ENCODE measurements at places on chromosomes 2 and 18.

DNA sequence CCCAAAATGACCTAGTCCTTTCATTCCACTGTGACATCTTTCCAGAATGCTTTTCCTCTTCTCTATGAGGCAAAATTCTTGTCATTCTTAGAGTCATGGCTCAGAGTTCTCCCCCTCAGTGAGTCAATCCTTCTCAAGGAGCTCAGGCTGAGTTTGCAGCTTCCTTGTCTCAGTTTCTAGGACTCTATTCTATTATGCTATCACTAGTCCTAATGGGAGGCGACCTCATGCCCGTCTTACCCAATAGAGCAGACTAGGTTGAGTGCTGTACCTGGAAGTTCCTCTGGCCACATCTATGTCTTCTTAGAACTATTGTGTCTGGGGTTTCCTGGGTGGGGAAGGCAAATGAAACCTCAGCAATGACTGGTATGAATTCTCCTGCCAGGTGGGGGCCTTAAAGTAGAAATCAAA is 51.5 kb downstream of the HAUS1 start:
- DNase-seq = no peak

GRCh38 chr2:135942936-135943688 is 42.3 kb downstream of the DARS1 start:
- no peak for DNase-seq

GRCh38 chr18:50607378-50607926 is 47.6 kb downstream of the MAPK4 start:
- no peak for DNase-seq

GRCh38 chr2:27245626-27246025 is 17.2 kb downstream of the SLC30A3 start:
- no peak for DNase-seq

- no peak for DNase-seq
Observed at GRCh38 chr2:53182601-53183000, 585.0 kb upstream of the CHAC2 start.

DNA sequence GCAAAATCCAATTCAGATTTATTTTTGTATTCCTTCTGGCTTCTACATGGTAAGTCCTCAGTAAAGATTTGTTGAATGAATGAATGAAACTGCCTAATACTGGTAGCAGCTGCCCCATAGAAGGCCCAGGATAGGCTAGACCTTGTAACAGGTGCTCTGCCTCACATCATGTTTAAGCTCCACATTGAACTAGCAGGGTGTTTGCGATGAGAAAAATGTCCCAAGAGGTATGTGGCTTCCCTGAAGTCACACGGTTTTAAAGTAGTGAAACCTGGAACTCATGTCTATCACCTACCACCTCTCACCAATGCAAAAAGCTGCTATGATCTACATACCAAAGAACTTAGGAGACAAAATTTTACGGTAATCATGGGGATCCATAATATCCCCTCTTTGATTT is 765 bp upstream of the LHCGR start:
- no peak for DNase-seq

GRCh38 chr2:163610817-163611556 is 124.8 kb downstream of the FIGN start:
- no peak for DNase-seq

- no peak for DNase-seq
Observed at GRCh38 chr2:206000776-206001175, 85.2 kb downstream of the INO80D start.

GRCh38 chr18:42330296-42330695 is 375.3 kb downstream of the PIK3C3 start:
- no peak for DNase-seq

- no peak for DNase-seq
Observed at GRCh38 chr2:178796079-178796677, 11.0 kb downstream of the TTN start.

GRCh38 chr2:56001947-56002346 is 78.4 kb upstream of the EFEMP1 start:
- DNase-seq = no peak

- no peak for DNase-seq
Observed at GRCh38 chr2:144547494-144547893, 27.6 kb upstream of the ZEB2 start.

DNA sequence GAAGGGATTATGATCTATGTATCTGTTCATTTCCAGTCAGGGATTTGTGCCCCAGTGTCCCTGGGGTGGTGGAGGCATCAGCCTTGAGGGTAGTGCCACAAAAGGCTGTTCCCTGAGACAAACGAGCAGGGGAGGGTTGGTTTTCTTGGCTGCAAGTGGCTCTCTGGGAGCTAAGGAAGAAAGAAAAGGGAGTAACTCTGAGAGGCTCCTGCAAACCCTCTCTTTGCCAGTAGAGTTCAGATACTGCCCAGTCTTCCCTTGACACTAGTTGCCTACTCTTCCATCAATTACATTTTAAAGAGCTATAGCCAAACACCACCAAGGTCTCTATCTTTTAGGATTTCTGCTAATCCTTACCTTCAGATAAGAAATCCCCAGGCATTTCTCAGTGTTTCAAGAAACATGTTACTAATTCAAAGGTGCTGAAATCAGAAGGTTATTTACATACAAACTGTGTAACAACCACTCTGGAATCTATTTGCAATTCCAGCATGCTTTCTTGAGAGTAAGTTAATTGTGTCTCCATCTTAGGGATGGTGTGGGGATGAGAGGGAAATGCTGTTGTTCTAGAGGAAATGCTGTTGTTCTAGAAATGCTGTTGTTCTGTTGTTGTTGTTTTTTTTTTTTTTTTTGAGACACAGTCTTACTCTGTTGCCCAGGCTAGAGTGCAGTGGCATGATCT is 18.7 kb upstream of the KCTD1 start:
- no peak for DNase-seq

DNA sequence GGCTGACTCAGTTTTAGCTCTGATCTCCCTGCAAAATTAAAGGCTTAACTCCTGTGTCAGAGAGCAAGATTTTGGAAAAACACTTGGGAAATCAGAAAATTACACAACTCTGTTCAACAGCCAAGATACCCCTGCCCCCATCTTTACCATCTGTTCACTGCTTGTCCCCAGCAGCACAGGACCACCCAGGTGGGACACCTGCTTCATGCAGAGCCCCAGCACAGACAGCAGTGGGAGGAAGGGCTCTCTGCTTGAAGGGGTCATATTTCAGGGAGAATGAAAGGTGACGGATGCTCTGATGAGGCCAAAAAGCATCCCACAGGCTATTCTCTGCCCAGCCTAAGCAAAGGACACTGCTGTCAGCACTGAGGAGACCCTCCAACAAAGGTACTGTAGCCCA is 584.6 kb upstream of the KLHL29 start:
- no peak for DNase-seq

Data from stimulated activated CD8-positive, alpha-beta memory T cell treated with anti-CD3 and anti-CD28 coated beads, Interleukin-4, amount 100 ng/mL, for 1 hour (primary cell).